ENCODE measurements at places on chromosomes 4 and X.

DNA sequence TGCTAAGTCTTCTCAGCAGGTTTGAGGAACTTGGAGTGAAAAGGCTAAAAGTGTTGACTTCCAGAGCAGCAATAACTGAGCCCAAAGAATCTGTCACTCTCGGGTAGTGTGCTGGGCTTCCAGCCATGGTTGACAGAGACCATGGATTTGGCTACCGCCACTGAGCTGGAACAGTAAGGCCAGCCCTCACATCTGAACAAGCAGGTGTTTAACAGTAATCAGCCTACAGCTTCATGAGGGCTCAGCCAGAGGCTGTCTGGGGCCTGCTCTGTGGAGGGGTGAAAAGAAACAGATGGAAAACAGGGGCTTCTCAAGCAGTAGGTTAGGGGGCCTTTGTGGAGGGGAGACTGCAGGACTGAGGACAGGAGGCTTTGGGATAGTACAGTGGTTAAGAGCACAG, 14.9 kb downstream of the RASL11B start:
- no peak for DNase-seq

- no peak for DNase-seq
Observed at GRCh38 chr4:114312338-114312737, 286.3 kb upstream of the UGT8 start.

DNA sequence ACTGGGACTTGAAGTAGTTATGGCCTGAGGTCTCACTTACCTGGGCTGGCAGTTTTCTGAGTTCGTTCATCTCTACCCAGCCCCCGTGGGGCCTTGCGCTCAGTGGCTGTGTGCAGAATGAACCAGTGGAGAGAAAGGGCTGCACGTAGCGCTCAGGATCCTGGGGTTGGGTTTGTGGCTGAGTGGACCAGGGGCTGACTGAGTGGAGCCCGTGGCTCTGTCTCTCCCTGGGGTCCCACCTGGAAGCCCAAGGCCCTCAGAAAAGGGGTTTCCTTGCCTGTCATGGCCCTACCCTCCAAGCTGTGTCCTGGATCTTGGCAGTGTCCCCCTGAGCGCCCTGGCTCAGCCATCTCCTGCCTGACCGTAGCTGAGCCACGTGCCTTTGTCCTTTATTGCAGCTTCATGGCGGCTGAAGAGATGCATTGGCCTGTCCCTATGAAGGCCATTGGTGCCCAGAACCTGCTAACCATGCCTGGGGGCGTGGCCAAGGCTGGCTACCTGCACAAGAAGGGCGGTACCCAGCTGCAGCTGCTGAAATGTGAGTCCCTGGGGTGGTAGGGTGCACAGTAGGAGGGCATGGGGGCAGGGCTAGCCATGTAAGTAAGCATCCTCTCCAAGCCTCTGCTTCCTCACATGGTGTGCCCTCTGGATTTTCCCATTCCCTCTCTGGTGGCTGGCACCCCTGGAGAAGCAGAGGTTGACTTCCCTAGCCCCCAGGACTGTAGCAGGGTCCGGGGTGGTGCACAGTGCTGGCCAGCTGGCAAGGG, 23.2 kb upstream of the ADD1 start:
- DNase-seq, result no peak

DNA sequence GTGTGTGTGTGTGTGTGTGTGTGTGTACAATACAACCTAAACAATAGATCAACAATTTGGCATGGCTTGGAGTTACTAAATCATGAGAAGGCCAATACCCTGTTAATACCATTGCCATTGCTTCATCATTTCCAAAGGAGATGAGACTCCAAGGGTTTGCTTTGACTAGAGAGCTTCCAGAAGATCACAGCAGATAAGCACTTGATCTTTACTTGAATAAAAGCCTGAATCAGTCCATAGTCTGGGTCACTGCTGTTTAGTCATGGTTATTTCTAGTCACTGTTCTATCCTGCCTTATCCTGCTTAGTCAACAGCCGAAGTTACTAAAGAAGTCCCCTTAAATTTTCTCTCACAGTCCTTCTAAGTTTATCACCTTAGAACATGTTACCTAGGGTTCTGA, 58.2 kb downstream of the RAB40AL start:
- DNase-seq, result no peak

- no peak for DNase-seq
Observed at GRCh38 chrX:15547356-15547755, 46.7 kb downstream of the BMX start.

DNA sequence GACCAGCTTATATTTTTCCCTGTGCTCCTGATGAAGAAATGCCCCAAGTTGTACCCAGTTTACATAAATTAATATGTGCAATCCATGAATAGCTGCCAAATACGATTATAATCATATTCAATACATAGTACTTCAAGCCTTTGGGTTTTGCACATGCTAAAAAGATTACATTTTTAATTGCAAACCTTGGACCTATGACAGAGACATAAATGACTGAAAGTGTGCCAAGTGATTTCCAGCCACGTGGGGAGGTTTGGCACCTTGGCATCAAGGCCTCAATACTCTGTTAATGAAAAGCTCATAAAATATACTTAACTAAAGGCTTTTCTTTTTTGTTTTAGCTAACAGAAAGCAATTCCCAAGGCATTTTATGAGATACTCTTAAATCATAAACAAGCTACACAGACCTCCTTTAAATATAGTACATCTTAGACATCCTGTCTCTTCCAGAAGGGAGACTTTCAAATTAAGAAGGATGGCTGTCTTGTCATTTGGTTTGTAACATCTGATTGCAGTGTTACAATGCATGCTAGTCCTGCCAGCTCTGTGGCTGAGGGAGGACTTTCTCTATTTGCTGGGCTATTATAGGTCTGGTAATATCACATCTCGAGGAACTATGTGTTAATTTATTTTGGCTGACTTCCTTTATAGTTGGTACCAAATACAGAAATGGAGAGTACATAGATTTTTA, 404.1 kb downstream of the AFF2 start:
- no peak for DNase-seq

DNA sequence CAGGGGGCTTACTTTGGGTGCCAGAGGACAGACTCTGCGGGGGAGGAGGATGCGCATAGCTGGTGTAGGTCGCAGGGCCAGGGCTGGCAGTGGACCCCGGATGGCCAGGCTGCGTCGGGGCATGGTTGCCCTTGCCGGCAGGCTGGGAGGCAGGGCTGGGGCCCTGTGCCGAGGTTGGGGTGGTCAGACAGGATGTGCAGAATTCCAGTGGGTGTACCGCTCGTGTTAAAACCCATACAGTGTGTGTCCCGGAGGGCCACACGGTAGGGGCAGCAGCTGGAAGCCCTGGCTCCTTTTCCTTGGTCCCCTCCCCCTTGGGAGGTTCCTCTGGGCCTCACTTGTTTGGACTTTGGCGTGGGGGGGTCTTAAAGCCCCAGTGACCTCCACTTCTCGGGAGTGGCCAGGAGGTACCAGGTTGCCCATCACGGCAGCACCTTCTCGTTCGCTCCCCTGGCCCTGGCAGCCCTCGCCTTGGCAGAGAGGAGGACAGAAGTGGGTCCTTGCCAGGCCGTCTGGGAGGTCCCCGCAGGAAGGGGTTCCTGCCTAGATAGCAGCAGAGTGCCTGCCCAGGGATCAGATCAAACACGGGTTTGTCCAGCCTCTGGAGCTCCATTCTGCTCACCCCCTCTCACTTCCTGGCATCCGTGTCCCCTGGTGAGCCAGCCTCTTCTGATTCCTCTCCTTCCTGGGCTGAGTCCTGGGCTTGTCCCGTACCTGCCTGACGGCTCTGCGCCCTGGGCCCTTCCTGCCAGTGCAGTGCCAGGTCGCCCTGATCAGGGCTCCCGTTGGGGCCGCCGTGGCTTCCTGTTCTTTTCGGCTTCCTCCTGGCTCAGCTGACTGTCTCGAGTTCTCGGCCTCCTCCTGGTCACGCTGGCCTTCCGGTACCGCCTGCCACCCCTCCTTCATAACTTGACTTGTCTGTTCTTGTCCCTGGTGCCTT, 56.7 kb upstream of the HGFAC start:
- DNase-seq, result no peak

- DNase-seq, result no peak
Observed at GRCh38 chr4:140612357-140612756, 43.6 kb upstream of the UCP1 start.

DNA sequence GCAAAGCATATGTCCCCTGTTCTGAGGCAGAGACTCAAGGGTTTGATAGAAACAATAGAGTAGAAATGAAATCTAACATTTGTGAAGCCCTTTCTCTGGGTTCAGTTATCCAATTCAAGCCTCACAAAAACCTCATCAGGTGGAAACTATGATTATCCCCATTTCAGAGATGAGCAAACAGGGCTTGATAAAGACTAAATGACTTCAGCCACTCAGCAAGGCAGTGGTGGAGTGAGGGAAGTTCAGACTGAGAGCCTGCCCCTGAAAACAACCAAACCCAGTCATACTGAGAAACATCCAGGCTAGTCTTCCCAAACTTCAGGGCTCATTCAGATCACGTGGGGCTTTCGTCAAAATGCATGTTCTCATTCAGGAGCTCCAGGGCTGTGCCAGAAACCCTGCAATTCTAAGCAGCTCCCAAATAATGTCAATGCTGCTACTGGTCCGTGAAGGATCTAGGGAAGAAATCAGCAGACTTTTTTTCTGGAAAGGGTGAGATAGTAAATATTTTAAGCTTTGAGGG, 109.6 kb upstream of the KIT start:
- DNase-seq, result no peak

DNA sequence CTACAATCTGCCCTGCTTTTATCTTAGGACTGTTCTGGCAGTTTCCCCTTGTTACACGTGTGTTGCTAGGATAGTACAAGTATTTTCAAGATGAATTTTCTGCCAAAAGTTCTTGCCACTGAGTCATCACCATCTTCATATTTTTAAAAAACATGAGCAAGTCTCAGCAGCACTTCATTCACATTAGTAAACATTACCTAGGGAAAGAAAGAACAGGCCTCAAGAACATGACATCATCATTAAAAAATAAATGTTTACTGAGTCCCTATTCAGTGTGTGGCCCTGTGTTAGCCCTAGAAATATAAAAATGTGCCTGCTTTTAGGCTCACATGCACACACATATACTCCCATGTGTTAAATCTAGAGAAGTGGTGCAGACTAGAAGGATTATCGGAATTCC, 18.7 kb upstream of the GPC3 start:
- DNase-seq, result peak; percentile 51

- no peak for DNase-seq
Observed at GRCh38 chr4:180190382-180190781, 2052.8 kb upstream of the TENM3 start.

GRCh38 chr4:118224243-118224829, 128.5 kb downstream of the PRSS12 start:
- DNase-seq, result peak; percentile 75

DNA sequence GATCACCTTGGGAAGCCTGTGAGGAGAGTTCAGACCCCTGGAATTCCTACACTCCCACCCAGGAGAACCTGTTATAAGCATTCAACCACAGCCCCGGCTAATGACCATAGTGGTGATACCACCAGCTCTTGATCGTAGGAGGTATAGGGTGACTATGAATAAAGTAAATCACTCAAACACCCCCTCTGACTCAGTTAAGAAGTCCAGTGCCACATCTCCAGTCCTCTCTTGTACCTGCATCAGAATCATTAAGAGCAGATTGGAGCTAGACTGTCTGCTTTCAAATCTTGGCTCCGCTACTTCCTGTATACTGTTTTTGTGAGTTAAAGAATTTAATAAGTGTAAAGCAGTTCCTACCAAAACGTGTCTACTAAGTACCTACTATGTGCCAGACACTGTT, 565.1 kb upstream of the DIPK2B start:
- no peak for DNase-seq

DNA sequence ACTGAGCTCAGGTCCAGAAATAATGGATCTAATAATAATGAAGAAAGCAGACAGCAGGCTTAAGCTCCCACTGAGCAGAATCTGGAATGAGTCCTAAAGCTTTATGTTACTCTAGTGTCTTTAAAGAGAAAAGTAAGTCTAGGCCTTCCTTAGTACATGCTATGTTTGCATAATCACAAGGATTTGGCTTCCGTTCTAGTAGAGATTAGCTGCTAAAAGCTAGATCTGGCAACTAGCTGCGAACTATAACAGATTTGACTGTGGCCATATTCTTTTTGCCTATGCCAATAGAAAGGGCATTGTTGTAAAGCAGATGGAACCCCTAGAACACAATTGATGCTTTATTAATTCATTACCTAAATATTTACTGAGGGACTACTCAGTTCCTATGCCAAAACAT, 19.0 kb downstream of the COX7B2 start:
- DNase-seq, result no peak

GRCh38 chr4:163395758-163396157, 52.1 kb downstream of the NPY5R start:
- no peak for DNase-seq

- no peak for DNase-seq
Observed at GRCh38 chr4:35541888-35542213, 702.5 kb downstream of the ARAP2 start.

DNA sequence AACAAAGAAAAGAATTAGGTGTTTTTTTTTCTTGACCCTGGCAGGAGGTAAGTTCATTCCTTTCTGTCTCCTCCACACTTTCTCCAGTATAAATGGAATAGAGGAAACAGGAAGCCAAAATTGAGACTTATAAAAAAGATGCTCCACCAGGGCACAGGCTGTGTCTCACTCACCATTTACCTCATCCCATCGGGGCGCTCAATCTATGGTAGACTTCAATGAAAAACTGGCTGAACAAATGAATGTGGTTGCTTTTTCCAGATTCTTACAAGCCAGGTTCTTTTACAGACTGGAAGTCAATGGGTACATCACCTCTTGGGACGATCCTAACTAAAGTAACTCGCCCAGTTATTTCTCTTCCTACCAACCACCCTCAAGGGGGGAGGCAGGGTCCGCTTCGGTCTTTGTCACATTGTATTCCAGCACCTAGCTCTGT, 685 bp downstream of the COMMD8 start:
- DNase-seq, result no peak

DNA sequence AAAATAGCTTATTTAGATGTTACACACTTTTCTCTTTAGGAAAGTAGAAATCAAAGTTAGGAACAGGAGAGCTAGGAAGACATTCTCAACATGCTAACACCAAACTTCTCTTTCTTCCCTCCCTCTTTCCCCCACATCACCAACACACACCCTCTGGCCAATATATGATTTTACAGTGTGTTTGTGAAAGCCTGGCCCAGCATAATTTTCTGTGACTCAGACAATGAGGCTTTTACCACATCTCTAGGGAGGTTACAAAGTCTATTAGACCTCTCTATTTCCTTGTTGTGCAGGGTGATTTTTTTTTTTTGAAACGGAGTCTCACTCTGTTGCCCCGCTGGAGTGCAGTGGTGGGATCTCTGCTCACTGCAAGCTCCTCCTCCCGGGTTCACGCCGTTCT, 189.9 kb downstream of the AASDH start:
- DNase-seq, result no peak

DNA sequence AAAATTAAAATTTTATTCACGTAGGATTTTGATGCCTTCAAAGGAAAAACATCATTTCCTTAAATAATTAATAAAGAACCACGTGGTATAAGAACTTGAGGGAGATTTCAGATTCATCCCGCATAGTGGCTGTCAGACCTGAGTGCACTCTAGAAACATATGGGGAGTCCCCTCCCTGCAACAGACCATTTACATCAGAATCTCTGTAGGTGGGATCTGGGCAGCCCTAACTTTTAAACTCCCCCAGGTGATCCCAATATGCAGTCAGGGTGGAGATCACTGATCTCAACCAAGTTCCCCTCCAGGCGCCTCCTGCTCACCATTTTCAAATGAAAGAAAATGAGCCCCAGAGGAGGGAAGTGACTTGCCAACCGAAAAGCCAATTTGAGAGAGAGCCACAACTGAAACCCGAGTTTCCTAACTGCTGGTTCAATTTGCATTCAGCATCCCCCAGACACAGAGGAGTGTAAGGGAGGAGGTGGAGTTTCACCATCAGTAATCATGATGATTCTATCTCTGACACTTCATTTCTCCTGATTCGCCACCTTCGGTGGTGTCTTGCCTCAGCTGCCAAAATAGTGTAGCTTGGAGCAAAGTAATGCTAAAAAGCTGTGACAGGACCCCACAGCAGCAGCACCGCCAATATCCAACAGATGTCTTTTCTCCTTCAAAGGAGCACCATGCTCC, 11.4 kb downstream of the RNF150 start:
- DNase-seq, result no peak

Data from fibroblast of the conjunctiva (primary cell).